ENCODE measurements at places on chromosomes 3 and 15.

GRCh38 chr15:82646250-82647044, 716 bp downstream of the CPEB1 start:
- DNase-seq, result no peak

- no peak for DNase-seq
These were observed 34.8 kb downstream of the SLC12A8 start for GRCh38 chr3:125177746-125178145.

- no peak for DNase-seq
These were observed 52.6 kb upstream of the SEC61A1 start for GRCh38 chr3:127999509-128000106.

DNA sequence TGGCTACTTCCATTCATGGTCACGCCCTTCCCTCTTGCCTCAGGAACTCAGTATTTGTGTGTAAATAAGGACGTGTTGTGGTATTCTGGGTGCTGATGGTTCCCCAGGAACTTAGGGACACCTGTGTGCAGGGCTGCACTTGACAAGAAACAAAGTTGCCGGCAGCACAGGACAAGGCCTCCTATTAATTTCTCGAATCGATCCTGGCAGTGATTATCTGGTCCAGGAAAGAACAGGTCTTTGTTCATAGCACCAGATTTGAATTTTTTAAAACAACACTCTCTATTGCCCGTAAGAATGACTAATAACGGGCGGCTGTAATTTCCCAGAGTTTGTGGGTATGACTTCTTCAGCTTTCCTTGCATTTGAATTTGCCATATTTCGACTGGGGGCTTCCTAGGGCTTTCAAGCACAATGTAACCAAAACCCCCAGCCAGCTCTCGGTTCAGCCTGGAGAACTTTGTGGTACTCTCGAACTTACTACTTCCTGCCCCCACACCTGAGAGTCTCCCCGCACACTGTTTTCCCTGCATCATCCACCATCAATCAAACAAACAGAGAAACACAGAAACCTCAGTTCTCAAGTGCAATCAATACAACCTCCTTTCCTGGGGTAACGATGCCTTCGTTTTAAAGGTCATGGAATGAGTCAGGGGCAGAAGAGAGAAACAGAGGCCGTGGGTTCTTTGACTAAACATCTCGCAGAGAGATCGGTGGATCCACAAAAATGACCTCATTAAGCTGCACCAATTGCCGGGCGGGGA, 241.7 kb upstream of the ICE2 start:
- DNase-seq, result peak; percentile 83

DNA sequence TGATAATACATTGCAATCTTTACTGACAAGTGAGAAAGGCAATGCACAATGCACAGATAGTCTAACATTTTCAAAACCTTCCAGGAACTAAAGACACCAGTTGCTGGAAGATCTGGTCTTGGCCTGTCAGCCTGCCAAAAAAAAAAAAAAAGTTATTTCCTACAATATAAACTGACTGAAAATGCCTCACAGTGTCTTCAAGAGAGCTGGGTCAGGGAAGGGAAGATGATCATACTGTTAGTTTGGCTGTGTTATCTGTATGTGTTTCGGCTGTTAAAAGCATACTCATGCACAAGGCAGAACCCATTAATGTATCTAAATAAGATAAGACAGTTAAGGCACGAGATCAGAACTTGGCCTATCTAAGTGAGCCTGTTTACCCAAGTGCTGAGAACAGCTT, 673.4 kb downstream of the MECOM start:
- no peak for DNase-seq

DNA sequence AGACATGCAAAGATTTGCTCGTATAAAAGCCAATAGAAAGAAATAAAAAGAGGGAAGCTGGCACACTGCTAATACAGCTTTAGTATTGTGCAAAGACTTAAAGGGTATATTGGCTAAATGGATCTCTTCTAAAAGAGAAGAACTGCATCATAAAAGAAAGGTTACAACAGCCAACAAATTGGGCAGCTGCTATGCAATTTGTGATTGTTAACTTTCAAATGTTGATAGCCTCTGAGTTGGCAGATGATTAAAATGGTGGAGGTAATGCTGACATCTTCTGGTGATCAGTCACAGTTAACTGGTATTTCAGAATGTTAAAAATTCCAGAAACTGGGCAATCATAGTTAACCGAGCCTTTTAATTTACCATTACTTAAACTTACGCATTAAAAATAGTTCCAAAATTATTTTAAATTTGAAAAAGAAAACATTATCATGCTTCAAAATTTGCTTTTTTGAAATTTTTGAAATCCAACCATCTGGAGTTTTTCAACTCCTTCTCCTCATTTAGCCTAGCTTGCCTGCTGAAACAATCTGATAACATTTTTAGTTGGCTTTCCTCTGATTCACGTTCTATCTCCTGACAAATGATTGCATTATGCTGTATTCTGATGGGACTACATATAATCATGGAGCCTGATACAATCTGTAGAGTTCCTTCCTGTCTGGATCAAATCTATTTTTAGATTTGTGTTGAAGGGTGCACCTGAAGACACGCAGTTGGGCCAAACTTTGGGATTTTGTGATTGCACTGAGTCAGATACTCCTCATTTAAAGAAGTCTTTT, 144.0 kb upstream of the PDZRN3 start:
- no peak for DNase-seq

DNA sequence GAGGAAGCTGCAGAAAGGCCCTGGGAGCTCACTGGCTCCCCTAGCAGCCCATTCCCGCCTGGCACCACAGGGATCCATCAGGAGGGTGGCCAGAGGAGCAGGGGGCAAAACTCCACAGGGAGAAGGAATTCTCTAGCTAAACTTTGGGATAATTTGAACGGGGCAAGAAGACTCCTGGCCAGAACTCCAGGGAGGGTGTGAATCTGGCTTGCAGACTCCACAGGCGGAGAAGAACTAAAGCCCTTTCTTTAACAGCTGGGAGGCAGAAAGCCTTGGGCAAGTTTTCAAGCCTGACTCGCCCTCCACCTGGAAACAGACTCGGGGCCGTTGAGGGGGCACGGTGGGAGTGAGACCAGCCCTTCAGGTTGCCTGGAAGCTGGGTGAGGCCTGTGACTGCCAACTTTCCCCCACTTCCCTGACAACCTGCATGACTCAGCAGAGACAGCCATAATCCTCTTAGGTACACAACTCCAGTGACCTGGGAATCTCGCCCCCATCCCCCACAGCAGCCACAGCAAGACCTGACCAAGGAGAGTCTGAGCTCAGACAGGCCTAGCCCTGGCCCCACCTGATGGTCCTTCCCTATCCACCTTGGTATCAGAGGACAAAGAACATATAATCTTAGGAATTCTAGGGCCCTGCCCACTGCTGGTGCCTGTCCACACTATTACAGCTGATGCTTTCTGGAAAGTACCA, 28.6 kb downstream of the SLC27A2 start:
- DNase-seq, result no peak

Data from GM12865 (cell line).